Activated naive CD4-positive, alpha-beta T cell treated with anti-CD3 and anti-CD28 coated beads, Interleukin-2, amount 10 ng/mL, durations not matched to agents 5 hours and 36 hours (primary cell): ENCODE measurements at places on chromosomes 7 and 10. TPM values are rescaled to one million over a fixed set of nuclear protein-coding genes. Genes with fewer than 3 reads are reported as not detected.

The IQUB gene
- total RNA-seq = 0.10 TPM

The TUBAL3 gene
- not detected for total RNA-seq

The RAB19 gene
- total RNA-seq = 5.0 TPM

The ASAH2B gene
- 1.5 TPM for total RNA-seq

The OLAH gene
- total RNA-seq = 9.9 TPM

The MACC1 gene
- not detected for total RNA-seq

The NXPH1 gene
- not detected for total RNA-seq

The TRPV5 gene
- not detected for total RNA-seq

The IGFBP3 gene
- 3.3 TPM for total RNA-seq

The EN2 gene
- not detected for total RNA-seq

The EMX2 gene
- not detected for total RNA-seq

The UCN3 gene
- not detected for total RNA-seq

The NCF1 gene
- total RNA-seq = 5.2 TPM

The RBP4 gene
- not detected for total RNA-seq

The NAT16 gene
- total RNA-seq = not detected

The PRR15 gene
- total RNA-seq = not detected

The SRGN gene
- total RNA-seq = 145 TPM

The EVX1 gene
- not detected for total RNA-seq

The CDH23 gene
- 6.2 TPM for total RNA-seq

The SLC39A12 gene
- total RNA-seq = not detected

The MEOX2 gene
- not detected for total RNA-seq

The VPS26A gene
- 40.6 TPM for total RNA-seq

The TEX47 gene
- not detected for total RNA-seq

The DENND10 gene
- 37.0 TPM for total RNA-seq

The KIF11 gene
- total RNA-seq = 62.1 TPM

The PRSS37 gene
- total RNA-seq = not detected

The ZNF853 gene
- total RNA-seq = 0.81 TPM

The ENTPD7 gene
- total RNA-seq = 4.9 TPM

The NDUFA5 gene
- total RNA-seq = 48.8 TPM

The AKR1D1 gene
- not detected for total RNA-seq

The SFRP4 gene
- total RNA-seq = not detected

The SPDYE3 gene
- total RNA-seq = not detected

The AKR1C4 gene
- not detected for total RNA-seq
